ENCODE measurements at places on chromosomes 7 and 10.

GRCh38 chr7:56007891-56008290 lies 43.4 kb downstream of the PSPH start:
- no peak for DNase-seq

GRCh38 chr10:117503244-117504205 lies 39.0 kb upstream of the EMX2 start:
- DNase-seq: peak; percentile 68

DNA sequence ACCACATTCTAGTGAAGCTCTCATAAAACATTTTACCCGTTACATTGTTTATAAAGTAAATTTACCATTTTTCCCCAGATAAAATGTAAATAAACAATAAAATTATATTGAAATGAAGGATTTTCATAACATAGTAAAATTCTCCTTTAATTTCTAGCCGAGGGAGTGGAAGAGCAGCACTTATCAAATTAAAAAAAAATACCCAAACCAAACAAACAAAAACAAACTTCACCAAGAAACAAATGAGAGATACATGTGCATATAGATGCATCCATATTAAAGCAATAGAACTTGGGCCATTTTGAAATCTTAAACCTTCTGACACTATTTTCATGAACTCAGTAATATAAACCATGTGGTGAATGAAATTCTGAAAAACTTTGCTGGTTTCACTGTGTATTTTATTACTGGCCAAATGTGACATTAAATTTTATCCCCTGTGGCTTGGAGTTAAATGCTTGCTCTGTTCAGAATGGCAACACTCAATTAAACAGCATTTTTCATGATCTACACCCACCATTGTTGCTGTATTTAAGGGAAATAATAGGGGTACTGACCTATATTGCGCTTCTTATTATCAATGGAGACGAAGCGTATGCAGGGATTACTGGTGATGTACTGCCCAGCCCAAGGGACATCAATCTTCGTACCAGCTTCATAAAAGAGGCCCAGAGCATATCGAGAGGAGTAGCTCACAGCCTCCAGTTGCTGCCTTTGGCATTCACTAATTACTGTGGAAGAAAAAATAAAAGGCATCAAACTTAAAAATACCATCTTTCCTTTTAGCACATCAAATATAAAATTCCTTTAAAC lies 220.9 kb downstream of the RNLS start:
- no peak for DNase-seq

DNA sequence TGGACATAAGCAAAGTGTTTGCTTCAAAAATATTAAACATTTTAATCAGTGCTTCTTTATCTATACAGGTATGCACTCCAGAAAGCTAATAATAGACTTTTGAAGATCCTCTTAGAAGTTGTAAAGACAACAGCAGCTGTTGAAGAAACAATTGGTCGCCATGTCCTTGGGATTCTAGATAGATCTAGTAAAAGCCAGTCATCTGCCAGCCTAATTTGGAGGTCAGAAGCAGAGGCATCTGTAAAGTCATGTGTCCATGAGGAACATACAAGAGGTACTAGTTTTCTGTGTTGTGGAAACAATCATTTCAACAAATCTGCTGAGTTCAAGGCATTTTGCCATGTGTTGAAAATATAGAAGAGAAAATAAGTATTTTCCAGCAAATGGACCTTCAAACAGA lies 89.3 kb downstream of the CYP51A1 start:
- DNase-seq: no peak

- no peak for DNase-seq
Observed at GRCh38 chr10:133095586-133095985, 7.9 kb downstream of the ADGRA1 start.

DNA sequence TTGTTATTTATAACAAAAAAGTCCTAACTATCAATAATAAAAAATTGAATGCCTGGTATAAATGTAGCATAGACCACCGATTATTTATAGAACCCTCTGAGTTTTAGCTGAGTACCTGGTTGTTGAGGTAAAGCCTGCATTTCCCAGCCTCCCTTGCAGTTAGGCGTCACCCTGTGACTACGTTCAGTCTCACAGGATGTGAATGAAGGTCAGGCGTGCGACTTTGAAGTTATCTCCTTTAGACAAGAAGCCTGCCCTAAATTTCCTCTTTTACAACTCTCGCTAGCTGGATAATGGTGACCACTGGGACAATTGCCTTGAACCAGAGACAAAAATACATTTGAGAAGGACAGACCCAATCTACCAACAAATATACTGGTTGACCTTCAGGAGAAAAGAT lies 67.5 kb upstream of the TES start:
- DNase-seq: no peak
